Activated CD4-positive, alpha-beta T cell treated with anti-CD3 and anti-CD28 coated beads, Interleukin-2, amount 10 ng/mL, durations not matched to agents 7 days and 5 days (primary cell): ENCODE measurements at places on chromosomes 12 and 14.
A peak's percentile ranks its signal among the peaks of the same experiment; 100 is the strongest.

DNA sequence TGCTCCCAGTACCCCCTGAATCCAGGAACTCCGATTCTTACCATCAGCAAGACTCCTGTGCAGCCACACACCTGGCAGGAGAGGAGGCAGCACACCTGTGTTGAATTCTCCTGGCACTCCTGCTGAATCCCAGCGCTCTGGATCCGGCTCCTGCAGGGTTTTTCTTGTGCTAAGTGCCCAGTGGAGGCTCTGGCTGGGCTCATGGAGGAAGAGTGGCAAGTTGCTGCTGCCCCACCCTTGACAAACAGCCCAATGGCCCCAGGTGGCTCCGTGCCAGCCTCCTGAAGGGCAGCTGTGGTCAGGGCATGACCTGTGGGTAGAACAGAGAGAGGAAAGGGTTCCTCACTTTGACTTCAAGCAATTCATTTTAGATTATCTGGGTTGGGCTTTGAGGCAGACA, 20.0 kb downstream of the CRACR2A start:
- DNase-seq, result no peak

DNA sequence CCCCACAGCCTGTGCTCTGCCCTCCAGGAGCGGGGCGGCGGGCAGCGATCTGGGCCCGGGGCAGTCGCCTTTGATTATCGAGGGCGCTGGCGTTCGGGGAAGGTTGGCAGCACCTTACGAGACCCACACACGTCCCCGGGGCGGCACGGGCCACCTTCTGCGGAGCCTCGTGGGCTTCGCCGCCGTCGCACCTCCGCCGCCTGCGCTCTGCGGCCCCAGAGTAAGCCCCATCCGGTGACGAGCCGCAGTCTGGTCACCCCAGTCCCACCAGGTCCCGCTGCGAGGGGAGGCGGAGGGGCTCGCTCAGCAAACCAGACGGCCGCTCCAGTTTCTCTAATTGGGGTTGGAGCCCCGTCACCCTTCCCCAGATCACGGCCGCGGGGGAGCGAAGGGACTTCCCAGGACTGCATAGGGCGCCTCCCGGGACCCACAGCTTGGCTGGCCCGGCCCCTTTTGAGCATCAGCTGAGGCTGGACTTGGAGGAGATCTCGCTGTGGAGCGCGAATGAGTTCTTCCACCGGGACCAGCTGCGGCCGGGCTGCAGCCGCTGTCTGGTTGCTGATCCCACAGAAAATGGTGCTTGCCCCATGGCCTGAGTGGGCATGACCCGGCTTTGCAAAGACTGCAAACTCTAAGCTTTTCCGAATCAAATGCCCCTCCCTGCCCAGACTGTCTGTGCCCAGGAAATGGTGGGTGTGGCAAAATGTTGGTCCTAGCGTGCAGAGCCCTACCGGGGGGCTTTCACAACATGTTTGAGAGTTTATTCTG, 560 bp downstream of the LGALS3 start:
- peak; percentile 38 for DNase-seq

GRCh38 chr12:18250313-18250916, 10.9 kb upstream of the PIK3C2G start:
- peak; percentile 10 for DNase-seq

DNA sequence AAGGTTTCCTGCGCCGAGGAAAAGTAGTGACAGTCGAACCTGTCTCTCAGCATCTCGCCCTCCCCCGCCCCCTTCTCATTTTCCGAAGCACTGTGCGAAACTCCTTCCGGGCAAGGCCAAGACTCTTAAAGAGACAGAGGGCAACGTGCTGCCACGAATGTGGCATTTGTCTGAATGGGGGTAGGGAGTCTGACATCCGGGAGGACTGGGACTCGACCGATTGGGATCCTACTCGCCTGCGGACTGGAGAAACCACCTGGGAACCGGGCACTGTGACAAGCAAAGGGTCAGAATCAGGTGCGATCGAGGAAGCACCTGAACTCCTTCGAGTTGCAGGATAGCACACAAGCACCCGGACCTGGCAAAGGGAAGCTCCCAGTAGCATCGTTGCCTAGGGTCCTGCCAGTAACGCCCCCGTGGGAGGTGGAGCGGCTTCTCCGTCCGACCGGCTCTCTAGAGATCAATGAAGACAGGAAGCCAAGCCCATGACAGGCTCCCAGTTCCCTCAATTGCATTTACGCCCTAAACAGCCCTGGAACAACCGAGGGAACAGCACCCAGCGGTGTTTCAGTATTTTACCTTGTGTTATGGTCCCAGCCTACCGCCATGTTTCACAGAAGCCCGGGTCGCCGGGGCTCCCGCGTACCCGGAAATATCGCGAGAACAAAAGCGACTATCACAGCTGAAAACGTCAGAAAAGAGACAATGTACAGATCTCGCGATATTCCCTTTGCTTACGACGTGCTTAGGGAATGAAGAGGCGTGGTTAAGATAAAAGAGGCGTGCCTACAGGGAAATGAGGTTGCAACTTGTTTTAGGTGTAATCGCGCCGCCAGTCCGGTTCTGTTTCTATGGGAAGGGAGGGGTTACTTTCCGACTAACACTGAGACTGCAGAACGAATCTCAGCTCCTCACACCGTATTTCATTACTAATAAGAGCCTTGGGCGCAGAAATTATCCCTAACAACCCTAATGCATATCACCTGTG, at the start of gene ERGIC2:
TSS of gene ERGIC2 (minus strand) at position 637 of the 988 bp plus-strand sequence. CDS start 9,539 bp downstream, outside the sequence.
- peak; percentile 97 for DNase-seq

DNA sequence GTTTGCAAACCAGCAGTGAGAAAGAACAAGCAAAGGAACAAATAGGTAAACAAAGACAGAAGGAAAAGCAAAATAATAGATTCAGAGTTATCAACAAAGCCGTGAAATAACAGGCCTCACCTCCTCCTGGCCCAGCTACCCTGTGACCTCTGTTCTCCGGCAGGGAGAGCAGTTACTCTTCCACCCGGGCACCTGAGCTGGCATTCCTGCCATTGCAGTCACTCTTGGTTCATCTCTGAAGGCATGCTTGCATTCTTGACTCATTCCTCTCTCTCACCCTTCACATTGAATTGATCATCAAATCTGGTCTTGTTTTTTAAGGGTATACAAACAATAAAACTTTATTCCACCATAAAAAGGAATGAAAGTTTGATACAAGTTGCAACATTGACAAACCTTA, 95.1 kb downstream of the TTC8 start:
- DNase-seq, result no peak

GRCh38 chr14:36619131-36619530, 36.7 kb upstream of the NKX2-8 start:
- DNase-seq, result no peak

GRCh38 chr12:105559310-105559709, 228.8 kb downstream of the C12orf75 start:
- no peak for DNase-seq

DNA sequence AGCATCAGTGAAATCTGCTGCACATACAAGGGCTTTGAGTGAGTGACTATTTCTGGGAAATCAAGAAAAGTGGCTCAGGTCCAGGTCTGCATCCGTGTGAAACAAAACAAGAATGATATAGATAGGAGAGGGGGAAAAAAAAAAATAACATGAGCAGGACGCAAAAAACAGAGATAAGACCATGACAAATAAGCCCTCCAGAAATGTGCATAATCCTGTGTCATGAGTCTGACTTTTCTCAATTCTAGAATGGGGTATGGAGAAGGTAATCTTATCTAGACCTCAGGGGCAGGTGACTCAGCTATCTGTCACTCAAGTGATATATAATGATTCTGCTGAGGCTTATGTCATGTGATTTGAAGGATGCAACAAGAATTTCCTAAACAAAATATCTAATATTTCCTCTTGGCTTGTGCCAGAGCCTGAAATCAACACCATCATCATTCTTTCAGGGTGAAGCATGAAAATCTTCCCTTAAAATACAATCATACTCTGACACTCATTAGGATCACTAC, 250.0 kb downstream of the PHLDA1 start:
- no peak for DNase-seq

GRCh38 chr14:91375720-91376452, 41.7 kb downstream of the CCDC88C start:
- no peak for DNase-seq

- no peak for DNase-seq
Observed at GRCh38 chr12:121001060-121001459, 15.2 kb downstream of the C12orf43 start.

DNA sequence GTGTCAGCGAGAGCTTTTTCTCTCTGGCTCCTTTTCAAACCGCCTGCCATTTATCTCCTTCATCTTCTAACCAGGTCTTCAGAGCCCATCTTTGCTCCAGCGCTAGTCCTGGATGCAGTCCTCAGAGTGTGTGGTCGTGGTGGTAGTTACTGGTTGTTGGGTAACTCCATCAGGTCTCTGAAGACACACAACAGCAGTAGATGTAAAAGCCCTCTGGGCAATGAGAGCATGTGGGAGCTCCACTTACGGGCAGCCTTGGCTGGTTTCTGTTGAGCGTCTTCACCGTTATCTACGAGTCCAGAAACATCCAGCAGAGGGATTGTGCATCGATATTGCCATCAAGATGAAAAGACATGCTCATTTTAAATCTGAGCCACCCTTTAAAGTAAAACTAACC, 61.2 kb downstream of the FBXL14 start:
- peak; percentile 21 for DNase-seq

- DNase-seq, result peak; percentile 42
Observed at GRCh38 chr12:12622418-12622817, 10.7 kb downstream of the CREBL2 start.

DNA sequence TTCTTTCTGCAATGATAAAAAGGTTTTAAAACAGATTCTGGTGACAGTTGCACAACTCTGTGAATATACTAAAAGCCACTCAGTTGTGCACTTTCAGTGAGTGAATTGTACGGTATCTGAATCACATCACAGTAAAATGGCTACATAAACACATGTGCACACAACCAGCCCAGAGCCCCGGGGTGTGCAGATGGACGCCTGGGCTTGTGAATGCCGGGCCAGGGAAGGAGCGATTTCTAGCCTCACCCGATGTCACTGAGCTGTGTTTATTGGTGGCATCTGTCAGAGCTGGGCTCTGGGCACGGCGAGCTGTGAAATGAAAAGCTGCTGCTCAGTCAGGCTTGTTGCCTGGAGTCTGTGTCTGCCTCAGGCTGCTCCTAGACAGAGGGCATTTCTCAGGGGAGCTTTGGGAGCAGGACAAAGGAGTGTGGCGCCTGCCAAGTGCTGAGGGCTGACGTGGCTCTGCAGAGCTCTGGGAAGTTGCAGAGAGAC, 25.9 kb downstream of the RHOF start:
- DNase-seq, result no peak

DNA sequence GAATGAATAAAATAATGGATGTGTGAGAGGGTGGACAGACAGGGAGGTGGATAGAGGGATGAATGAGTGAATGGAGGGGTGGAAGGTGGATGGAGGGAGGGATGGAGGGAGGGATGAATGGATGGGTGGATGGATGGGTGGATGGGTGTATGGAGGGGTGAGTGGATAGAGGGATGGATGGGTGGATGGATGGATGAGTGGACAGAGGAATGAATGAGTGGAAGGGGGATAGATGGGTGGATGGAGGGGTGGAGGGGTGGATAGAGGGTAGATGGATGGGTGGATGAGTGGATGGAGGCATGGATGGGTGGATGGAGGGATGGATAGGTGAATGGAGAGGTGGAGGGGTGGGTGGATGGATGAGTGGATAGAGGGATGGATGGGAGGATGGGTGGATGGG, 47.9 kb upstream of the NOS1 start:
- DNase-seq, result no peak

GRCh38 chr12:117240081-117240755, 49.9 kb upstream of the FBXO21 start:
- DNase-seq, result no peak

DNA sequence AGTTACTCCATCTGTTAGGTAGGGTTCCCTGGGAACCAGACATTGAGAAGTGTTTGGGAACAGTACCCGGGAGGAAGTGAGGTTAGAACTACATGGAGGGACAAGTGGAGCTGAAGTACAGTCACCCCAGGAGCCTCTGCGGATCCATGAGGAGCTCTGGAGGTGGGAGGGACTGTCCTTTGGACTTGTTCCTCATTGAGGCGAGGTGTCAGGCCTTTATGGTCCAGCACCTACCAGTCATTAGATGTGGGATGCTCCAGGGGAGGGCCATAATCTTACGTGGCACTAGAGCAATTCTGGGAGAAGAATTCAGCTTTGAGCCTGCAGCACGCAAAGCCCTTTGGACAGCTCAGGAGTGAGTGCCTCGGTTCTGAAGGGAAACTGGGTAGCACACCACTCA, 142.8 kb downstream of the DACT1 start:
- DNase-seq, result no peak

DNA sequence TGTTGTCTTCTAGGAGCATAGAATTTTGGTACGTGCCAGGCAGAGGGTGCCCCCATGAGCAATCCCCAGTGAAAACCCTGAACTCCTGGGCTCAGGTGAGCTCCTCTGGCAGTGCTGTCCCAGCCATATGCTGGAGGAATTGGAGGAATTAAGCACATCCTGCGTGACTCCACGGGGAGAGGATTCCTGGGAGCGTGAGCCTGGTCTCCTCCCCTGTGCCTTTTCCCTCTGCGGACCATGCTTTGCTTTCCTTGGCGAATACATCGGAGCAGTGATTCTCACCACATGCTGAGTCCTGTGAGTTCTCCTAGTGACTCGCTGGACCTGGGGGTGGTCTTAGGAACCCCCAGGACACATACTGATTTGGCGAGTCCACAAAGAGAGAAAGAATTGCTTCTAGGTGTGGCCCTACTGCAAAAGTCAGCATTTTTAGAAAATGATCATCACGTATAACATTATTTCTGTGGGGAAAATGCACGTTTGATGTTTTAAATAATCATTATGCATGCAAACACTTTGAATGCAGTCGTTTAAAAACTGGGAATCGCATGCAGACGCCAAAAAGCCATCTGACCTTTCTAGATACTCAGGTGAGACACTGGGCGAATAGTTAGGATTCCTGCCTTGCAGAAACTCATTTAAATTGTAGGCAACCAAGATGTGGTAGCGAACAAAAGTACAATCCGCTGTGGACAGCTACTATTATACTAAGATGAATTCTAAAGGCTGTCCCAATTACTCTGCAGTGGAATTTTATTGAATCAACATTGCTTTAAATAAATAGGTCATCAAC, 370.9 kb downstream of the TMEM132D start:
- DNase-seq, result no peak

DNA sequence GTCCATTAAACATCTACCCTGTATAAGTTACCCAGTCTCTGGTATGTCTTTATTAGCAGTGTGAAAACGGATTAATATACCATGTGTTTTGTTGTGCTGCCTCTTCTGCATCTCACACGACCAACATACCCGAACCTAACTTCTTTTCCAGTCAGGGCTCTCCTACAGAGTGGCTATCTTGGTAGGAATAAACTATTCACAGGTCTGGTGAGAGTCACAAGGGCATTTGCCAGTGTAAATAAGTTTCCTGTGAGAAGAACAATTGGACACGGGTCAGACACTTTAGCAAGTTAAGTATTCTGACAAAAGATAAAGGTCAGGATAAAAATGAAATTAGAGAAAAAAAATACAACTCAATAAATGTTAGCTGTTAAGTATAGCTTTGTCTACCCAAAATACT, 60.9 kb downstream of the MYF5 start:
- DNase-seq, result no peak

DNA sequence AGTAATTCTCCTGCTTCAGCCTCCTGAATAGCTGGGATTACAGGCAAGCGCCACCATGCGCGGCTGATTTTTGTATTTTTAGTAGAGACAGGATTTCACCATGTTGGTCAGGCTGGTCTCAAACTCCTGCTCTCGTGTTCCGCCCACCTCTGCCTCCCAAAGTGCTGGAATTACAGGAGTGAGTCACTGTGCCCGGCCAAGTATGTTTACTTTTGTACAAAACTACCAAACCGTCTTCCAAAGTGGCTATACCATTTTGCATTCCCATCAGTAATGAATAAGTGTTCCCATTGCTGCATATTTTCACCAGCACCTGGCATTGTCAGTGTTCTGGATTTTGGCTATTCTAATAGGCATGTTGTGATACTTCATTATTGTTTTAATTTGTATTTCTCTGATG, 8.4 kb upstream of the KRT6A start:
- no peak for DNase-seq
